NCI-H1417 (cell line): ENCODE measurements at places on chromosomes 11 and 22.

- no peak for DNase-seq
Measured at GRCh38 chr11:94910779-94911178, 62.6 kb downstream of the CWC15 start.

- DNase-seq, result no peak
Measured at GRCh38 chr11:73172992-73173656, 31.0 kb upstream of the FCHSD2 start.

GRCh38 chr22:19815823-19816290 lies 38.8 kb downstream of the GNB1L start:
- DNase-seq, result no peak

DNA sequence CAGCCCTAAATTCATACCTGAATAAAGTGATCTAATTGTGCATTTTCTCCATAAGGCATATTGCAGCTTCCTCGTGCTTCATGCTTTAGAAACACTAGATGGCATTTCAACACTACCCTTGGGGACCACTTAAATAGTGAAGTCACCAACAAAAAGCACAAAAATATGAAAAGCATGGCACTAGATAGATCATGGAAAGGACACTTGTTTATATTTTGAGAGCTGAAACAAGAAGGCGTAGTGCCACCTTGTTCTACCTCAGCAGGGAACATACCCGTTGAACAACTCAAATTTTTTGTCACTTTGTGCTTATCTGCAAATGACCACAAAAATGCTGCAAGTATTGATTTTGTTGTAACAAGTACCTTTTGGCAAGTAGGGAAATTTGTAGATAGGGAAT lies 8.6 kb downstream of the TBCEL start:
- no peak for DNase-seq

DNA sequence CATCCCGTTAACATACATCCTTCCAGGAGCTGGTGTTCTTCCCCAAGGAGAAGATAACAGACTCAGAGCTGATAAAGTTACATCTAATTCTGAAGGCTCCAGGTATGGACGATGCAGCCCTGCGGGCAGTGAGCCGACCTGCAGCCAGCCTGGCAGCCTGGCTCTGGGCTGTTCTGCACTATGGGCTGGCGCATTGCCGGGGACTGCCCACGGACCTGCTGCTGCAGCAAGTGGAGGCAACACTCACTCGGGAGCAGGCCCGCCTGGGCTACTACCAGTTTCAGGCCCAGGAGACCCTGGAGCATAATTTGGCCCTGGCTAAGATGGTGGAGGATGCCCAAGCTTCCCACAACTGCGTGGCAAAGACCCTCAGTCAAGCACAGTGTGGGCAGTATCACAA lies 39.7 kb downstream of the RRP8 start:
- no peak for DNase-seq

GRCh38 chr11:6646071-6646470 lies 9.5 kb downstream of the DCHS1 start:
- DNase-seq, result no peak

DNA sequence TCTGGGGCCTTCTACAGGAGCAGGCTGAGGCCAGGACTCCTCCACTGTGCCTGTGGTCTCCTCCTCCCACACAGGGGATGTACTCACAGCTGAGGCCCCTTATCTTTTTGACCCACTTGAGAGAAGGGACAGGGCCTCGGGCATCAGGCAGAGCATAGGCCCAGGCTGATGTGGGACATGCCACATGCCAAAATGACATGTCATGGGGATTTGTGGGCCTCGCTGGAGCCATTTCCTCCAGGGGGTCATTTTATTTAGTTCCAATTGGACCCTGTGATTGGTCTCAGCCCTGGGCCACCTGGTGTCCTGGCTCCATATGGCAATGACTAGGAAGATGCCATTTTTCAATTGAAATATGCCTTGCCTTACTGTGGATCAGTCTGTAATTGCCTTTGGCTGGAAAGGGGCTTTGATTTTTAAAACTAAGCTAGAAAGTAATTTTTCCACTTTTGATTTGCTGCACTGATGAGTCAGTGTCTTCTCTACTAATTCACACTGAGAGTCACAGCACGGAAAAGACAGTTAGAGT lies 171.1 kb upstream of the NAV2 start:
- no peak for DNase-seq

- DNase-seq, result no peak
Measured at GRCh38 chr22:25663654-25664053, 78.3 kb upstream of the MYO18B start.

GRCh38 chr11:135015966-135016365 lies 603.9 kb upstream of the B3GAT1 start:
- no peak for DNase-seq

- DNase-seq, result peak; percentile 27
Measured at GRCh38 chr11:110318638-110319404, 22.4 kb upstream of the RDX start.

DNA sequence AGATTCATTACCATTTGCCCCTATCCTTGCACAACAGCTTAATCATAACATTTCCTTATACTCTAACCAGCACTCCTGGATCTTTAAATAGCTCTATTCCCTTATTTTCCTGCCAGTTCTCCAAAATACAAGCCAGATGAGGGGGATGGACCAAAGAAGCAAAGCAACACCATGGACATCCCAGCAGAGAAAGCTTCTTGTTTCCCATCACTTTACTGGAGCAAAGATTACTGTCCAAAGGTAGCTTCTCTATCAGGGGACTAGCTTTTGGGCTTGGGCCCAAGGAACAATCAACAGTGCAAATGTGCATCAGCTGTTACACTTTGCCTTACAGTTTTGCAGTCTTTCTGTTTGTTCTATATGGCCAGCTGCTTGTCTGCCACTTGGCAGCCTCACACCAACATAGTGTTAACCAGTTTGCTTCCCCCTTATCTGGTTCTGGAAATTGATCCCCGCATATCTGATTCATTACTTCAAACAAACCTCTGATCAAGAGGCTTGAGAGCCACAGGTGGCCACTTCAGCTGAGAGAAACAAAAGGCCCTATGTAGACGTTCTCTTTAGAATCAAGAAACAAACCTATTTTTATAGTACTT lies 814.3 kb downstream of the METTL15 start:
- DNase-seq, result peak; percentile 8

DNA sequence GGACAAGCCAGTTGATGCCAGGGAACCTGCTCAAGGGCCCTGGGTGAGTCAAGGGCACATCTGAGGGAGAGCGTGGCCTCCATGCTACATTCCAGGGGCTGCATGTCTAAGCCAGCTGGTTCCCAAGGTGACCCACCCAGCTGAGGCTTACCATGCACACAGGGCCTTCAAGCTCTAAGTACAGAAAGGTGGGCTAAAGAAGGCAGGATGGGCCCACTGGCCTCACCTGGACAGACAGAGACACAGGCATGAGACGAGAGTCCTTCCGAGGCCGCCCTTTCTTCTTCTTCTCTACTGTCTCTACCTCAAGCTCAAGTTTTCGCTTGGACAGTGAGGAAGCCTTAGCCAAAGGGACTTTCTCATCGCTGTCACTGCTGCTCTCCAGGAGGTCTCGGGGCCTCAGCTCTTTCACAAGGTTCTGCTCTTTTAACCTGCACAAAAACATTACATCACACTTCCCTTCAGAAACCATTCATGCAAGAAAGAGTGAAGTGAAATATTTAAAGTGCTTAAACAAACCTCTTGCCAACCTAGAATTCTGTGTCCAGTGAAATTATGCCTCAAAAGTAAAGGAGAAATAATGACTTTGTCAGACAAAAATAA lies 69.9 kb downstream of the HIRA start:
- DNase-seq, result no peak

DNA sequence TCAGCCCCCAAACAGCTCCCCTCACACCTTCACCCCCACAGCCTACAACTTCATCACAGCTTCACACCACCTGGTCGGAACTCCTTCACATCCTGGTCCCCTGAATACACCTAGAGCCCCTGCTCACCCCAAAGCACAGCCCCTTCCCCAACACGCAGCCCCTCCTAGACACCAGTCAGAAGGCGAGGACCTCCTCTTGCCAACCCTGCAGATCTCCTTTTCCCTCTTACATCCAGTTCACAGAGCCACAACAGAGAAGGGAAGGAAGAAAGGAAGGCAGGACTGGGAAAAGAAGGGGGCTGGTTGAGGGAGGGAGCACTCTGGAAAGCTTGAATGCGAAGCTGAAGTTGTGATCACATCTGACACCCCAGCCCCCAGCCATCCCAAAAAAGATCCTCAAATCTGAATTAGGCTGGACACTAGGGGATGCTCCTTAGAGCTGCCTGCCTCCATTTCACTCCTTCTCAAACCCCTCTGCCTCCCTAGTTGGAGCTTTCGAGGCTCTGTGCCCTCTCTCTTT lies 629 bp downstream of the CCKBR start:
- peak; percentile 27 for DNase-seq

DNA sequence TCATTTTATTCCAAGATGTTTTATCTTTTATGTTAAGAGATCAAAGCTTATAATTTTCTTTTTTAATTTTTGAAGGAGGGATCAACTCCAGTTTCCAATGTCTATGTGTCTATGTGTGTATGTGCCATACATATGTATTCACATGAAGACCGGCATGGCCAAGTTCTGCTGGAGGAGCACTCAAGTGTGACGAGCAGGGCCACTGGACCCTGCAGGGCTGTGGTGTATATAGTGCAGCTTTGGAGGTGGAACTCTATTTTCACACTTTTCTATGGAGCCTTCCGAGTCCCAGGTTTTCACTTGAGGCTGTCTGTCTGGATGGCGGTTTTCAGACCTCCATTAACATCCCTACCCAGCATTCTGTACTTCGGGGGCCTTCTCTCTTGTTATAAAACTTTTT lies 36.5 kb upstream of the TTC12 start:
- no peak for DNase-seq
